Stimulated activated naive CD4-positive, alpha-beta T cell treated with Interleukin-2 at 50 U/mL for 16 hours (primary cell): ENCODE measurements at places on chromosomes 7 and 10.

- no peak for DNase-seq
Measured at GRCh38 chr10:71998840-71999194, 34.6 kb downstream of the CHST3 start.

- DNase-seq = no peak
Measured at GRCh38 chr7:51369746-51370145, 53.1 kb upstream of the COBL start.

DNA sequence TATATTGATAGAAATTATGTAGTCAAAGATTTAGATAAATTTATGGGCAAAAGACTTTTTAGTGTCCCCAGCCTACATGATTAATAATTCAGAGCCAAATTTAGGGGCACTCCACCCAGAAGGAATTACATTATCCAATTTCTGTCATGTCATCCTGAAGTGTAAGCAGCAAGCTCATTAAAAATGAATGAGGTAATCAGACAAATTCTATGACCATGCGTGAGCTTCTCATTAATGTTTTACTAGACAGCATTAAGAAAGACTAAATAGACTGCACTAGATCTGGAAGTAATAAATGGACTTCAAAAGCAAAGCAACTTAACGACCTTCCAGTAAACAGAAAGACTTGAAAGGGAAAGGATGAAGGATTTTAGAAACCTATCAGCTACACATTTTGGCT lies 22.7 kb upstream of the TRUB1 start:
- no peak for DNase-seq

DNA sequence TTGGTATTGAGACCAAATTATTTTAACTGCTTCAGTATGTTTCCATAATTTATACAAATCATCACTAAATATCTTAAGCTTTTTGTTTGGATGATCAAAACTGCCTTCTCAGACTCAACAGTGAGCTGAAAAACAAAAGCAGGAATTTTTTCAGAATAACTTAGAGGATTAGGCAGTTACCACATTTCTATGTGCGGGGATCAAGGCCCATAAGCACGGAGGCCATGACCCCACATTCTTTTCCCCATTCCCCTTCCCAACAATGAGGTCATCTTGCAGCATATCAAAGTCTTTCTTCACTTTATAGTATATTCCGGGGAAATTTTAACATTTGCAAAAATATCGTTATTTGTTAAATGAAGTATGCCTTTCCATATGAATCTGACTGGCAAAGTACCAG lies 125.8 kb downstream of the ELMO1 start:
- no peak for DNase-seq

DNA sequence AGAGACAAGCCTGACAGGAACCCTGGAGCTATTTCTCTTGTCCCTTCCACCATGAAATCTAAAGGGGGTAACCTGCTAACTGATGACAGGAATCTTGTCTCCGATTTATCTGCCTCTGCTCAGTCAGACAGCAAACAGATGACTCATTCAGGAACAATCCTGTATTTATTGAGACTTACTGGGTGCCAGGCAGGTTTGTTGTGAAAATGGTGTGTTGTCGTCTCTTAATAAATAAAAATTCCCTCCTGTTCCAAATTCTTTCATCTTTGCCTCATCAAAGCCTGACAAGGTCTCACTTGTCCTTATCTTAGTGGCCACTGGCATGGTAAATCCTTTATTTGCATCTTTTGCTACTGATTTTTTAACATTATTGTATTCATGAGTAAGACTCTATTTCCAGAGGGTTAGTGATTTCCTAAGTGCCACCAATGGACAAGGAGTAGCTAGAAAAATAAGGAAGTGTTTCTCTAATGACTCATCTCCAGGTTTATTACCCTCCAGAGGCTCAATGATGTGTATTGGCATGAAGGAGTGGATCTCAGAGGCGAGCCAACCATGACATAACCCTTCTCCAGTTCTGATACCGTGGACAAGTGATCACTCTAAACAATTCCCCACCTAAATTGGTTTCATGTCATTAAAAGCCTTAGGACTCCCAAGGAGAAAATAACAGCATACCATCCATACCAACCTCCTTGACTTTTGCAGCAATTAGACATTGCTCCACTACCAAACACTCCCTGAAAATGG lies 724.0 kb downstream of the GRID1 start:
- no peak for DNase-seq

- no peak for DNase-seq
Measured at GRCh38 chr7:78953090-78953489, 500.4 kb downstream of the MAGI2 start.

GRCh38 chr10:28241741-28242399 lies 61.0 kb downstream of the MPP7 start:
- no peak for DNase-seq

- no peak for DNase-seq
Measured at GRCh38 chr10:104099269-104099668, 13.6 kb upstream of the COL17A1 start.

- no peak for DNase-seq
Measured at GRCh38 chr10:59279991-59280505, 82.3 kb downstream of the FAM13C start.

- no peak for DNase-seq
Measured at GRCh38 chr7:22658031-22658430, 69.0 kb upstream of the IL6 start.

DNA sequence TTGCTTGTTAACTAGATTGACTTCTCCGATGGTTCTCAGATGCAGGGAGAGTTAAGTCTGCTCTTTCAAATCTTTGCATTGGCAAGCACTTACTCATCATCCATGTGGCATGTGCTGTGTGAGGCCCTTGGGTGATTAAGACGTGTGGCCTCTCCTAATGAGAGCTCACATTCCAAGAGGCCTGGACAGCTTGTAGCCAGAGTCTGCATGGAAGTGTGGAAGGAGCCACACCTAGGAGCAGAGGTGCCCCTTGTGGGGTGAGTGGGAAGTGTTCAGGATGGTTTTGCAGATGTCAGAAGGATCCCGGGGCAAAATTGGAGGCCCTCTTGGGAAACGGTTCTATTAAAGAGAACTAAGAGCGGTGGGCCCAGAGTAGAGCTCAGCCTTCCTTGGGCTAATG lies 225.9 kb downstream of the PAXIP1 start:
- no peak for DNase-seq

DNA sequence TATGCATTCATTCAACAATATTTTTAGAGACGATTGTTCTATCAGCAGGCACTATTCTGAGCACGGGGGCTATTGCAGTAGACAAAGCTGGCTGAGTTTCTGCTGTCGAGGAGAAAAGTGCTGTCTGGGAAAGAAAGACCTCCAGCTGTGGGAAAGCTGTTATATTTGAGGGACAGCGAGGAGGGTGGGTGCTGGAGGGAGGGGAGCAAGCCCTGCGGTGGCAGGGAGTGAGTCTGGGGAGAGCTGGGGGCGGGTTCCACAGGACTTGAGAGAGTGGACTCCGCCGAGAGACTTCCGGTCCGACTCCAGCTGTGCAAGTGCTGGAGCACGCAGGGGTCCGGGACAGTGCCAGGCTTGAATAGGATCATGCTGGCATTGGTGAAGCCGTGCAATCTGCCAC lies 602.1 kb upstream of the FOXK1 start:
- no peak for DNase-seq

GRCh38 chr7:92685136-92686042 lies 95.2 kb upstream of the FAM133B start:
- peak; percentile 70 for DNase-seq

GRCh38 chr10:100163704-100164621 lies 21.9 kb downstream of the ERLIN1 start:
- DNase-seq = no peak

GRCh38 chr10:128622706-128623105 lies 496.5 kb upstream of the MKI67 start:
- no peak for DNase-seq

GRCh38 chr7:100444311-100445278 lies 8.3 kb upstream of the PPP1R35 start:
- no peak for DNase-seq

GRCh38 chr10:48307711-48308018 lies 1.2 kb downstream of the MAPK8 start:
- no peak for DNase-seq

- no peak for DNase-seq
Measured at GRCh38 chr10:61283066-61283465, 170.1 kb downstream of the TMEM26 start.

DNA sequence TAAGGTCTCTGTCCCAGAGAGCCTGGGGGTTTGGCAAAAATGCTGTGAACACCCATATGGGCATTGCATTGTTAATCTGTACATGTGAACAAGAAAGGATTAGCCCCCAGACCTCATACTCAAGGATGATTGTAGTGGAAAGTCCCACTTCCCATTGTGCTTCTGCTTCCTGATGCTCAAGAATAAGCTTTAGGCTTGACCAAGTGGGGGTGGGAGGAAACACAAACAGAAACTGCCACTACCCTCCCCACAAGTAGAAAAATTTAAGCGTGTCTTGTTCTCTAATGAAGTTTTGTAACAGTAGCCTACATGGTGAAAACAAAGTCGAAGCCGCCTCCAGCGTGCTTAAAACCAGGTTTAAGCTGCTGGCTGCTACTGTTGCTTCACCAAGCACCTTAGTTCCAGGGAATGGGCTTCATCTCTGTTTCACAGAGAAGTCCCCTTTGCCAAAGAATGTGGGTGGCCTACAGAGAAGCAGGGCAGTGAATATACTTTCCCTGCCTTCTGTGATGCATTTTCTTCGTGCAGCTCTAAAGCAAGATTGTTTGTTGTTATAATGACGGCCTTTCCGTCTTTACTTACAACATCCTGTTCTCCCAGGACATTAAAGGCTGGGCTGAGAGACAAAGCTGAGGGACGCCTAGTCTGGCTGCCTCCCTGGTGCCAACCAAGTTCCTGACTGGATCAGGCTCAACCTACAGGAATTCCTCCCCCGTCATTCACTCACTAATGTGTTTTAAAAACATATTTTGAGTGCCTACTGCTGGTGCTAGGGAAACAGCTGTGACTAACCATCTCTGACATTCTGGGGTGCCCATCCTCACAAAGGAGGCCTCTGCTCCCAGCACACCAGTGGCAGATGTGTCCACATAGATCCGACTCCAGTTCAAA lies 32.1 kb upstream of the CCSER2 start:
- no peak for DNase-seq

GRCh38 chr10:75859141-75859540 lies 427.7 kb downstream of the LRMDA start:
- no peak for DNase-seq

DNA sequence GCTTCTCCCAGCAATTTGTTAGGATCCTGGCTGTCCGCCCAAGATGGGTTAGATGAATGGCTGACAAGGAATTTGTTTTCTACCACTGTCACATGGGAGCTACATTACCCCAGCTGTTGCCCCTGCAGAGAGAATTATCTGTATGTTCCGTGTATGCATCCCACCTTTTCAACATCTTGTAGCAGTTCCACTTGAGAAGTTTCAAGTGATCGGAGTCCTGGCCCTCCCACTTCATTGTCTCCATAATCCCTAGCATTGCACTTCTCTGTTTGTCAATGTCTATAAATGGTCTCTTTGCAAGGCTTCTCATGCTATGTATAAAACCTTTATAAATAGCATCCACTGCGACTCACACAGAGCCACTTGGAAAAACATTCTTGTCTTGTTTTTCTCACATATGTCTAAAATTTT lies 972.5 kb downstream of the CNTNAP2 start:
- DNase-seq = no peak

DNA sequence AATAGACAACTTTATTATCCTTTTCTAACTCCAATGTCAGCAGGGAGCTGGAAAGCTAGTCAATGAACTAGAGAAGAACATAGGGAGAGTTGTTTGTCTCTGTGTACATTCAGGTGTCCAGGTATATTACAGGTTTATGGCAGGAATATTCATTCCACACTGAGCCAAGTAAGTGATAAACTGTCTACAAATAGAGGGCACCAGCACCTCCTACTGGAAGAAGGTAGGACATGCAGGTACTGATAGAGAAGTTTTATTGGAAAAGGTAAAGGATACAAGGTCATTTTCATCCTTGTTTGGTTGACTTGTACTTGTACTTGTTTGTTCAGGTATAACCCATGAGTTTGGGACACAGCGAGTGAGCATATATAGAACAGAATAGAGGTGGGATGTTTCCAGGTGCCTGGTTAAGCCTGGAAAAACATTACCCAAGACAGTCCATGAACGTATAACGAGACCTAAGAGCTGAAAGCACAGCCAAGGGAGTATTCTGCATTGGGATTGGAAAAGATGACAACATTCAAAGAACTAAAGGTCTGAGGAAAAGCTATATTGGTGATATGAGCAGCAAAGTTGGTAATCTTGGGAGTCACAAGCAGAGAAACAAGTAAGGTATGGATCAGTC lies 61.4 kb upstream of the PPP1R3C start:
- DNase-seq = no peak

DNA sequence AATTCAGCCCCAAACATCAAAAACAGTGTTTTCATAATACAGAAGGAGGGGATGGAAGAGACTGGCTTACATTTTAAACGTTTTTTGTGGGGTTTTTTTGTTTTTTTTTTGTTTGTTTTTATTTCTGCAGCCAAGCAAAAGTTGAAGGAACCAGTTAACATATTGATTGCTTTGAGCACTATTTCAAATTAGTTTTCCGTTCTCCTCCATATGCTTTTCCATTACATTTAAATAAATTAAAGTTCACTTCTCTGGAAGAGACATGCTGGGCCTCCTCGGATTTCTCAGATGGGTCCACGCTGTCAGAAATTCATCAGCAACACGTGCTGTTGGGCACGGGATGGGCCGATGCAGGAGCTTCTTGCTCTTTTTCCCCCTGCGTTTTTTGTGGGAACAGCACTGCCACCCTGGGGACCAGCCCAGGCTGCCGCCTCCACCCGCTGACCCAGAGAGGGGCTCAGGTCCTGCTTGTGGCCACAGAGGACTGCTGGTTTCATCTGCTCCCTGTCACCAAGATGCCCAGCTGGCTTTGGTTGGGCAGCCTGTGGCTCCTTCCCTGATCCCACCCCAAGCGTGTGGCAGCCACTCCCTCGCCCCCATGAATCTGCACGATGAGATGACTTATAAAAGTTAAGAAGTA lies 67.7 kb upstream of the CHST15 start:
- DNase-seq = no peak

- no peak for DNase-seq
Measured at GRCh38 chr10:57844387-57844998, 423.2 kb downstream of the IPMK start.

GRCh38 chr10:56633876-56634452 lies 272.9 kb upstream of the ZWINT start:
- no peak for DNase-seq

GRCh38 chr7:44634839-44635591 lies 28.6 kb downstream of the OGDH start:
- DNase-seq = no peak

DNA sequence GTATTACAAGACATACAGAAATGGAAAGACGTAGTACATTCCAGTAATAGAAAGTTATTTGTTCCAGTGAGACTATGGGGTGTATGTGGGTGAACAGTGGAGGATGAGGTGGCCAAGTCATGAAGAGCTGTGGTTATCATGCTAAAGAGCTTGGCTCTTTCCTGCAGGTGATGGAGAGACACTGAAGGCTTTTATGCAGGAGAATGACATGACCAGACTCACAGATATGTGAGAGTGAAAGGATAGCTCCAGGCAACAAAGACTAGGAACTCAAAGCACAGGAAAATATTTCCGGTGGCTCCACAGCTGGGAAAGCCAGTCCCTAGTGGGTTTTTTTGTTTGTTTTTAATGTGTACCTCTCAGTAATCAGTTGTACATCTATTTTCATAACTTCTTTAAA lies 133.5 kb downstream of the TSPAN12 start:
- no peak for DNase-seq

GRCh38 chr7:24566274-24566673 lies 7.0 kb upstream of the PALS2 start:
- no peak for DNase-seq

- no peak for DNase-seq
Measured at GRCh38 chr7:33191340-33191739, 62.0 kb downstream of the BBS9 start.
